Activated CD8-positive, alpha-beta memory T cell treated with anti-CD3 and anti-CD28 coated beads for 36 hours (primary cell): ENCODE measurements at places on chromosomes 7 and 10. TPM values are rescaled to one million over a fixed set of nuclear protein-coding genes. Genes with fewer than 3 reads are reported as not detected.

MARCHF5 gene
- total RNA-seq, result 30.4 TPM

SPAG6 gene
- total RNA-seq, result not detected

CYP26C1 gene
- total RNA-seq, result 0.06 TPM

DNAJC12 gene
- 36.0 TPM for total RNA-seq

AMPH gene
- total RNA-seq, result not detected

SDK1 gene
- total RNA-seq, result 0.50 TPM

RPEL1 gene
- total RNA-seq, result 0.08 TPM

PLXDC2 gene
- total RNA-seq, result not detected

PON3 gene
- not detected for total RNA-seq

HOGA1 gene
- total RNA-seq, result not detected

AZGP1 gene
- not detected for total RNA-seq

PDE6C gene
- total RNA-seq, result not detected

ZC3HAV1L gene
- 25.0 TPM for total RNA-seq

PIP gene
- total RNA-seq, result not detected

SFXN3 gene
- 21.2 TPM for total RNA-seq

SLC13A1 gene
- total RNA-seq, result not detected

CDK14 gene
- 0.40 TPM for total RNA-seq

GNGT1 gene
- total RNA-seq, result not detected

ACTR3C gene
- 7.3 TPM for total RNA-seq

TEX47 gene
- total RNA-seq, result not detected

ERVW-1 gene
- not detected for total RNA-seq

SEC23IP gene
- total RNA-seq, result 77.5 TPM

LZTS2 gene
- 14.8 TPM for total RNA-seq

FOXL3 gene
- not detected for total RNA-seq

CAMK2G gene
- 15.8 TPM for total RNA-seq

C10orf143 gene
- 4.0 TPM for total RNA-seq

EPO gene
- 0.15 TPM for total RNA-seq

AQP1 gene
- total RNA-seq, result 0.38 TPM

GNAT3 gene
- not detected for total RNA-seq

PNLIPRP3 gene
- total RNA-seq, result not detected

GPR158 gene
- total RNA-seq, result not detected

STYXL1 gene
- total RNA-seq, result 35.7 TPM
